ENCODE measurements at places on chromosomes 6 and 20. TPM values are rescaled to one million over a fixed set of nuclear protein-coding genes. Genes with fewer than 3 reads are reported as not detected.

TSHZ2 gene
- total RNA-seq: 91.0 TPM

TTBK1 gene
- 0.09 TPM for total RNA-seq

GFOD1 gene
- 11.8 TPM for total RNA-seq

GJA10 gene
- not detected for total RNA-seq

MEI4 gene
- not detected for total RNA-seq

PDE7B gene
- 0.27 TPM for total RNA-seq

Measured in activated naive CD4-positive, alpha-beta T cell treated with anti-CD3 and anti-CD28 coated beads, Interleukin-2, amount 50 U/mL, for 72 hours (primary cell).